ENCODE measurements at places on chromosomes 5 and 9.

DNA sequence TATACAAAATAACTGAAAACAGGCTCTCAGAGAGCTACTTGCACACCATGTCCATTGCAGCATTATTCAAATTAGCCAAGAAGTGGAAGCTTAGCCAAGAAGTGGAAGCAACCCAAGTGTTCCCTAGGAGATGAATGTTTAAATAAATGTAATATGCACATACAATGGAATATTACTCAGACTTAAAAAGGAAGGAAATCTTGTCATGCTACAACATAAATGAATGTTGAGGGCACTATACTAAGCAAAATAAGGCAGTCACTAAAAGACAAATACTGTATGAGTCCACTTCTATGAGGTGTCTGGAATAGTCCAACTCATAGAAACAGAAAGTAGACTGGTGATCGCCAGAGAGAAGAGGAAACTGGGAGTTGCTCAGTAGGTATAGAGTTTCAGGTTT, 438.1 kb downstream of the MAT2B start:
- no peak for DNase-seq

- DNase-seq, result no peak
Observed at GRCh38 chr9:117704597-117704996, 394 bp downstream of the TLR4 start.

DNA sequence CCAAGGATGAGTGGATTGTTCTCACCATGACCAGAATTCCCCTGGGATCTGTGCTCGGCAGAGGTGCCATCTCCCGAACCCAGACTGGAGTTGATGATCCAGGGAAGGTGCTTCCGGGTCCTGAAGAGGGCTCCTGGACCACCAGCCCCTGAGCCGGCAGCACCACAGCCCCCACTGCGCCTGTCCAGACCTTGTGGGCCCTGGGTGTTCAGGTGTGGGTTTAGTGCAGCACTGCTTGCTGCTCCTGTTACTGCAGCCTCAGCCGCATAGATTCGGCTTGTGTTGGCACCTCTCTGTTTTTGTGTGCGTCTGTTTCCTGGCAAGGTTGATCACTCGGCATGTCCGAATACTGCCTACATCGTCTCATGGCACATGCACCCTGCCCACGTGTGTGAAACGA, 16.3 kb upstream of the NPM1 start:
- no peak for DNase-seq

GRCh38 chr9:13688990-13689600, 409.6 kb upstream of the MPDZ start:
- DNase-seq, result no peak

DNA sequence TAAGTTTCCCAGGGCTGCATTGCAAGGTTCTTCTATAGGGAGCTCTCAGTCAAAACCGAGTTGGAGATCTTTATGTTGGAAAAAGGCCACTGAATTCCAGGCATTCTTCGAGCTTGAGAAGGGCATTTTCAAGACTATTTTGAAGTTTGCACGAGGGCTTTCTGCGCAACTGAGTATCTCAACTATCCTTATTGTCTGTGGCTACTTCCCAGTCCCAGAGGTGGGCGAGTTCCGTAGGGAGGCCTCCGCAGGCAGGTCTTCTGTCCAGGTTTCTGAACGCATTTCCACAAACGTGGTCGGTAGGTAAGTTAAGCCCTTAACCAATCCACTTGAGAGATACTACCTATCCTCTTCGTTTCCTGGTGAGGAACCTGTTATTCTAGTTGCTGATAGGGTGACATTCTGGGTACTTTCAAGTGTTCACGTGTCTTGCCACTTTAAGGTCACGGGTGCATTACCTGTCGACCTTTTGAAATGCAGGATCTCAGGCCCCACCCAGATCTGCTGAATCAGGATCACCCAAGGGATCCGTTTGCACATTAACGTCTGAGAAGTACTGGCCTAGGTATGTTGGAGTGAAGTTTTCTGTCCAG, 51.4 kb upstream of the TJP2 start:
- DNase-seq, result no peak
